ENCODE measurements at places on chromosomes 16 and 17. TPM values are rescaled to one million over a fixed set of nuclear protein-coding genes. Genes with fewer than 3 reads are reported as not detected.

DNA sequence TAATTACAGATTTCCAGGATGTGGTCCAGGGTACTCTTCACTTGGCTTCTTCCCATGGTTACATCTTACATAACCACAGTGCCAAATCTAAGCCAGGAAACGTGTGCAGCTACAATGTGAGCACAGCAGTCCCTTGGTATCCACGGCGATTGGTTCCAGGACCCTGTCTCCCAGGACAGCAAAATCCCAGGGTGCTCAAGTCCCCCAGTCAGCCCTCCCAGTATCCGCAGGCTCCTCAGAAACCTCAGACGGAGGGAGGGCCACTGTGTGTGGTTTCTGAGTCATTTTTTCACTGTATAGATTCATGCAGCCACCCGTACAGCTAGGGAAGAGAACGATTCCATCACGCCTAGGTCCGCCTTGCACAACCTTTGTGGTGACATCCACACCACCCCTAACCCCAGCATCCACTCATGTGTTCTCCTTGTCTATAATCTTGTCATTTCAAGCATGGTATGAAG, 11.1 kb upstream of the ATP2C2 start:
- DNase-seq, result no peak
- H3K27ac ChIP-seq, result no peak overlapping the region
- H3K27me3 ChIP-seq, result no peaks in the 10 kb centered on the region
- H3K4me3 ChIP-seq, result no peak overlapping the region
- no peaks in the 10 kb centered on the region for H3K36me3 ChIP-seq

GRCh38 chr17:1050996-1051925, 54.3 kb downstream of the TIMM22 start:
- peaks cover 8% of the 10 kb centered on the region for H3K36me3 ChIP-seq
- no peak overlapping the region for H3K4me3 ChIP-seq
- H3K4me1 ChIP-seq, result no peaks in the 10 kb centered on the region
- H3K27me3 ChIP-seq, result no peaks in the 10 kb centered on the region
- no peak for DNase-seq

DNA sequence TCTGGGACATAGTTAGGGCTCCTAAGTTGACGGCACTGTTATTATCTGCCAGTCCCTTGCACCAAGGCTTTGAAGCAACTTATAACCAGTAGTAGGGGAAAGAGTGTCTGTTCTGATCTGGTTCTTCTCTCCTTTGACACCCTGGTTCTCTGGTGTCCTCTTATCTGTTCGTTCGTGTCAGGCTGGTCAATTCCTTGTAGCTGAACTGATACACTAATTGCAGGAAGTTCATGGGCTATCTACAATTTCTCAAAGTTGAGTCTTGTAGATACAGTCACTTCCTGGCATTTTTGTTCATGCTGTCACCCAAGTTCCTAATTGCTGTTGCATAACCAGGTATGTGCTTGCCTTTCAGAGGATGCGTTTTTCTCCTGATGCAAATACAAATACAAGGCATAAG, 17.3 kb upstream of the MYO1D start:
- H3K4me1 ChIP-seq, result no peaks in the 10 kb centered on the region
- DNase-seq, result no peak
- no peak overlapping the region for H3K4me3 ChIP-seq
- no peak overlapping the region for H3K27ac ChIP-seq
- no peaks in the 10 kb centered on the region for H3K36me3 ChIP-seq

DNA sequence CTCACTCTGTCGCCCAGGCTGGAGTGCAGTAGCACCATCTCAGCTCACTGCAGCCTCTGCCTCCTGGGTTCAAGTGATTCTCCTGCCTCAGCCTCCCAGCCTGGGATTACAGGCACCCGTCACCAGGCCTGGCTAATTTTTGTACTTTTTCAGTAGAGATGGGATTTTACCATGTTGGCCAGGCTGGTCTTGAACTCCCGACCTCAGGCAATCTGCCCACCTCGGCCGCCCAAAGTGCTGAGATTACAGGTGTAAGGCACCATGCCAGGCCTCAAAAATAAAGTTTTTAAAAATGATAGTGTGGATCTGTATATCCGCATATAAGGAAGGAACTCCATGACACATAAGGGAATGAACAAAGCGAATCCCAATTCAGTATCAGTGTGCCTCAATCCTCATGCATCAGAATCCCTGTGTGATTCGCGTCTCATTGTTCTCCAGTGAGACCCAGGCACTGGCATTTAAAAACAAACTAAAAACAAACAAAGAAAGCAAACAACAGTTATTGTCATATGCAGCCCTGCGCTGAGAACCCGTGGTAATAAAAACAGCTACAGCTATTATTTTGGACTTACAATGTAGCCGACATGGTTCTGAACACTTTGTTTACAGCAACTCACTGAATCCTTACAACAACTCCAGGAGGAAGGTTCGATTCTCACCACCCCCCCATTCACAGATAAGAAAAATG, 54.1 kb upstream of the CREBBP start:
- H3K36me3 ChIP-seq, result no peaks in the 10 kb centered on the region
- H3K4me1 ChIP-seq, result no peaks in the 10 kb centered on the region
- no peaks in the 10 kb centered on the region for H3K27me3 ChIP-seq
- DNase-seq, result no peak
- H3K27ac ChIP-seq, result no peak overlapping the region
- no peak overlapping the region for H3K4me3 ChIP-seq

Gene CAMKK1
- 12.5 TPM for total RNA-seq

GRCh38 chr16:11658896-11659708, 9.2 kb upstream of the SNN start:
- peaks cover 18% of the 10 kb centered on the region for H3K4me1 ChIP-seq
- no peak overlapping the region for H3K27ac ChIP-seq
- DNase-seq, result no peak
- H3K36me3 ChIP-seq, result no peaks in the 10 kb centered on the region

GRCh38 chr17:64507413-64507782, 621 bp downstream of the CEP95 start:
- H3K27me3 ChIP-seq, result no peaks in the 10 kb centered on the region
- peak overlapping the region; percentile 100 for H3K27ac ChIP-seq
- H3K4me1 ChIP-seq, result peaks cover 38% of the 10 kb centered on the region
- H3K36me3 ChIP-seq, result peaks cover 32% of the 10 kb centered on the region
- H3K4me3 ChIP-seq, result peak overlapping the region; percentile 98
- peak; percentile 30 for DNase-seq

DNA sequence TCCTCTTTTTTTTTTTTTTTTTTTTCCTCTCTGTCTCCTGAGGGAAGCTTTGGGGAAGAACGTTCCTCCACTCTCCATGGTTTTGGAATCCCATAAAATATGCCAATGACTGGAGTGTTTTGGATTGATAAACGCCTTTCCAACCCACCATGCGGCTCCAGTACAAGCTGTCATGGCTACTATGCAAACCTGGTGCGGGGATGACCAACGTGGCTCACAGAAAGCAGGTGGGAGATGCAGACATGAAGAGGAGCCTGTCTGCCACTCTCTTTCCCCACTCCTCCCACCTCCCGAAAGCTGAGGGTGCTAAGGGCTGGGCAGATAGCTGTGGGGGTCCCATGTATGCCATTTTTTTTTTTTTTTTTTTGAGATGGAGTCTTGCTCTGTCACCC, 69.9 kb upstream of the SEC14L1 start:
- no peaks in the 10 kb centered on the region for H3K36me3 ChIP-seq
- no peak overlapping the region for H3K4me3 ChIP-seq

GRCh38 chr16:28292731-28293600, 641 bp downstream of the SBK1 start:
- H3K36me3 ChIP-seq, result no peaks in the 10 kb centered on the region
- DNase-seq, result peak; percentile 52
- H3K27me3 ChIP-seq, result no peaks in the 10 kb centered on the region

DNA sequence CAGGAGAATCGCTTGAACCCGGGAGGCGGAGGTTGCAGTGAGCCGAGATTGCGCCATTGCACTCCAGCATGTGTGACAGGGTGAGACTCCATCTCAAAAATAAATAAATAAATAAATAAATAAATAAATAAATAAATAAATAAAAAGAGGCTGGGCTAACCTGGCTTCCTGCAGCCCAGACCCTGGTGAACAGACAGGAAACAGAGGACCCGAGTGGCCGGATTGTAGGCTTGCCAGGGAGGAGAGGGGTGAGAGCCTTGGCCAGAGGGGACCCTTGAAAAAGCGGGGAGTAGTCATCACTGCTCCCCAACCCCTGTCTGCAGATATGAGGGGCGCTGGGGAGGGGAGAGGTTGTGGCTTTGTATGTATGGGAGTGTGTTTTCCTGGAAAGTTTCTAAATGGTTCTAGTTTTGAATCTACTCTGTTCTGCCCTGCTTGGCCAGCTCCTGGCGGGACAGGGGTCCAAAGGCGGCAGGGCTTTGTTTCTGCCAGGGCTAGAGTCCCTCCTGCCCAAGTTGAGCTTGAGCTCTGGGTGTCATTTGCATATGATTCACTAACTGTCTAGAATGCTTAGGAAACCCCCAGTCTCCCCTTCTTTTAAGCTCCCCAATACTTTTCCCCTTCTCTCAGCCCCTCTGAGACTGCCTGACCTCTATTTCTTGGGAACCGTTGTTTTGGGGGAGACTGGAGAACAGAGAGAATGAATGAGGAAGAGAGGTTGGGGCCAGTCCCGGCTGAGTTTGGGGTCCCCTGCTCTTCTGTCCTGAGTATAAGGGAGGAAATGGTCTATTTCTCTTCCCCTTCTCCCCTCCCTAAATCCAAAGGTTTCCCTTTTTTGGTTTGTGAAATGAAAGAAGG, 16.4 kb downstream of the RARA start:
- H3K4me3 ChIP-seq, result peak overlapping the region; percentile 47
- DNase-seq, result no peak
- peak overlapping the region; percentile 96 for H3K27ac ChIP-seq
- H3K36me3 ChIP-seq, result no peaks in the 10 kb centered on the region
- H3K27me3 ChIP-seq, result no peaks in the 10 kb centered on the region

- H3K36me3 ChIP-seq, result peaks cover 69% of the 10 kb centered on the region
- H3K4me3 ChIP-seq, result no peak overlapping the region
- H3K4me1 ChIP-seq, result no peaks in the 10 kb centered on the region
- no peak overlapping the region for H3K27ac ChIP-seq
- no peaks in the 10 kb centered on the region for H3K27me3 ChIP-seq
- no peak for DNase-seq
Measured at GRCh38 chr17:4208238-4208637, 55.5 kb downstream of the ANKFY1 start.

DNA sequence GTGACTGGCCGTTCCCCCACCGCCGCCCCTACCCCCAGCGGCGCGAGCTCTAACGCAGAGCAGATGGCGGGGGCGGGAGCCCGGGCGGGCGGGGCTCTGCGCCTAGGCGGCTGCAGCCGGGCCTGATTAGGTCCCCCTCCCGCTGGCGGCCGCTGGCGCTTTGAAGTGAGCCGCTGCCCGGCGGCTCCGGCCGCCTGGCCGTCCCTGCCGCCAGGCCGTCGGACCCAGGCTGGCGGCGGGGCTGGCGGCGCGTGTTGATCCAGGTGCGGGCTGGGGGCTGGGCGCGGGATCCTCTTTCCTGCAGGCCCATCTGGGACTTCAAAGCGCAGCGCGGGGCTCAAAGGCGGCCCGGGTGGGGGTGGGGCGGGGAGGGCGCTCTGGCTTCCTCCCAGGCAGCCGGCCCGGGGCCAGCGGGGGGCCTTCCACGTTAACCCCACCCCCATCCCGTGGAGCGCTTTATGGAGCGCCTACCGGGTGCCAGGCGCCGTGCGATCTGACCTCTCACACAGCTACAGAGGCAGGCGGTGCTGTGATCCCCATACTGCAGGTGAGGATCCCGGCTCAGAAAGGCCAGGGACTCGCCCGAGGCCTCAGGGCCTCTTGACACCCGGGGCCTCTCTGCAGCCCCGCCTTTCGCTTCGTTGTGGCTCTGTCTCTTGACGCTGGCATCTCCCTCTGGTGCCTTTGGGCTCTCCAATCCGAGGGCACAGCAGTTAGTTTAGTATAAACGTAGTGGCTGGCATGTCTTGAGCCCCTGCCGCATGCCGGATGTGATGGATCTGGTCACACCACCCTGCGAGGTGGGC, 80.0 kb upstream of the NKD1 start:
- DNase-seq, result no peak
- no peak overlapping the region for H3K4me3 ChIP-seq
- no peaks in the 10 kb centered on the region for H3K36me3 ChIP-seq
- no peaks in the 10 kb centered on the region for H3K27me3 ChIP-seq

Gene KRT36
- not detected for total RNA-seq

GRCh38 chr17:37604556-37604955, 4.7 kb downstream of the SYNRG start:
- H3K4me1 ChIP-seq, result peaks cover 45% of the 10 kb centered on the region
- no peaks in the 10 kb centered on the region for H3K27me3 ChIP-seq
- peaks cover 9% of the 10 kb centered on the region for H3K36me3 ChIP-seq
- DNase-seq, result no peak
- peak overlapping the region; percentile 91 for H3K27ac ChIP-seq
- peak overlapping the region; percentile 18 for H3K4me3 ChIP-seq
